Progenitor cell of endocrine pancreas (in vitro differentiated cells): ENCODE measurements at places on chromosomes 11 and 22. TPM values are rescaled to one million over a fixed set of nuclear protein-coding genes. Genes with fewer than 3 reads are reported as not detected.

DNA sequence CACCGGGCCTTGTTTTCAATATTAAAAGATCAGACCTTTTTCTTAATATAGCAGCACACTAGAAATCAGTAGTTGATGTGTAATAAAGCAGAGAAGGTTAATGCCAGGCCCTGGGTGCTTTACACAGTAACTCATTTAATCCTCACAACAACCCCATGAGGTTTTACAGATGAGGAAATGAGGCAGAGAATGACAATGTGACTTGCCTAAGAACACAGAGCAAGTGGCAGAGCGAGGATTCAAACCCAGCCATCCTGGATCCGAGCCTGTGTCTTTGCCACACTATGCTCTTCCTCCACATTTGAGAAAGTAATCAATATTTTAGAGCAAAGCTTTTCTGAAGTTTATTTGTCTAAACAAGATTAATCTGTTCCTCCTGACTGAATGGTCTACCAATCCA is 7.2 kb downstream of the JAML start:
- H3K4me1 ChIP-seq = peaks cover 19% of the 10 kb centered on the region
- no peaks in the 10 kb centered on the region for H3K27me3 ChIP-seq
- no peak overlapping the region for H3K4me3 ChIP-seq
- H3K36me3 ChIP-seq = no peaks in the 10 kb centered on the region
- DNase-seq = no peak

DNA sequence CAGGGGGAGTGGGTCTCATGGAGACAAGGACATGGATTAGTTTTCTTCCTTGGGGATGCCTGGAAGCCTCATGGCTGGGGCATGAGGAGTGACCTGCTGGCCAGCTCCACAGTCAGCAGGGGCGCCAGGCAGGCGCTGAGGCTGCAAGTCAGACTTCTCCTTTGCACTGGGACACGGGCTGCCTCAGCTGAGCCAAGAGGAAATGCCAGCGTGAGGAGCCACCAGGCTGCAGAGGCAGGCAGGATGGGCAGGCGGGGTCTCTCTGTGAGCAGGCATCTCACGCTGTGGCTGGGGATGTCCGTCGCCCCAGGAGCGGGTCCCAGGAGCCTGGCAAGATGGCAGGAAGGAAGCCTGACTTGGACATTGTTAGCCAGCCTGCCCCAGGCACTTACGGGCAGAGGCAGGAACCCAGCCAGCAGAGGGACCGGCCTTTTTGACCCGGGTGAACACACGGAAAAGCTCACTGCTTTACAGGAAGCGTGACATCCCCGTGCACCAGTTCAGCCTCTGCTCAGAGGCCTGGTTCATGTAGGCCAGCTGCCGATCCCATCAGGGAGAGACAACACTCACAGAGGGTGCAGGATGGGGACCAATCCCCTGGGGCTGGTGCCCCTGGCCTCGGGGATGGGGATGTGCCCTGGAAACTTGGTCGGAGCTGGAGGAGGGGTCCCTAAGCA is 10.2 kb downstream of the GNB1L start:
- no peak overlapping the region for H3K4me3 ChIP-seq
- H3K27ac ChIP-seq = no peak overlapping the region
- H3K36me3 ChIP-seq = no peaks in the 10 kb centered on the region
- no peaks in the 10 kb centered on the region for H3K27me3 ChIP-seq
- H3K4me1 ChIP-seq = peaks cover 14% of the 10 kb centered on the region
- no peak for DNase-seq

DNA sequence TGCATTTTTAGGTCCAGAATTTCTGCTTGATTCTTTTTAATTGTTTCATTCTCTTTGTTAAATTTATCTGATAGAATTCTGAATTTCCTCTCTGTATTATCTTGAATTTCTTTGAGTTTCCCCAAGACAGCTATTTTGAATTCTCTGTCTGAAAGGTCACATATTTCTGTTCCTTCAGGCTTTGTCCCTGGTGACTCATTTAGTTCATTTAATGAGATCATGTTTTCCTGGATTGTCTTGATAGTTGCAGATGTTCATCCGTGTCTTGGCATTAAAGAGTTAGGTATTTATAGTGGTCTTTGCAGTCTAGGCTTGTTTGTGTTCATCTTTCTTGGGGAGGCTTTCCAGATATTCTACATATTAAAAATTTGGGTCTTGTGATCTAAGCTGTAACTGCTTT is 694.8 kb upstream of the CCDC179 start:
- no peaks in the 10 kb centered on the region for H3K36me3 ChIP-seq
- no peak for DNase-seq

- peaks cover 3% of the 10 kb centered on the region for H3K4me1 ChIP-seq
- peaks cover 46% of the 10 kb centered on the region for H3K27me3 ChIP-seq
- no peak overlapping the region for H3K4me3 ChIP-seq
- no peak overlapping the region for H3K27ac ChIP-seq
- DNase-seq = no peak
- H3K36me3 ChIP-seq = no peaks in the 10 kb centered on the region
Observed at GRCh38 chr11:14386895-14387480, 28.0 kb upstream of the RRAS2 start.

- no peak overlapping the region for H3K4me3 ChIP-seq
- DNase-seq = no peak
- no peaks in the 10 kb centered on the region for H3K27me3 ChIP-seq
- H3K4me1 ChIP-seq = no peaks in the 10 kb centered on the region
- H3K27ac ChIP-seq = no peak overlapping the region
- H3K36me3 ChIP-seq = no peaks in the 10 kb centered on the region
Observed at GRCh38 chr11:95269036-95269819, 38.2 kb upstream of the SESN3 start.

- no peak overlapping the region for H3K4me3 ChIP-seq
- no peaks in the 10 kb centered on the region for H3K36me3 ChIP-seq
- H3K27ac ChIP-seq = no peak overlapping the region
- no peaks in the 10 kb centered on the region for H3K27me3 ChIP-seq
Observed at GRCh38 chr11:37671321-37671720, 1073.3 kb upstream of the RAG2 start.

GRCh38 chr22:27800250-27801201 is 1.0 kb downstream of the MN1 start:
- no peak for DNase-seq
- H3K36me3 ChIP-seq = peaks cover 2% of the 10 kb centered on the region
- peak overlapping the region; percentile 78 for H3K4me3 ChIP-seq
- H3K4me1 ChIP-seq = peaks cover 14% of the 10 kb centered on the region

DNA sequence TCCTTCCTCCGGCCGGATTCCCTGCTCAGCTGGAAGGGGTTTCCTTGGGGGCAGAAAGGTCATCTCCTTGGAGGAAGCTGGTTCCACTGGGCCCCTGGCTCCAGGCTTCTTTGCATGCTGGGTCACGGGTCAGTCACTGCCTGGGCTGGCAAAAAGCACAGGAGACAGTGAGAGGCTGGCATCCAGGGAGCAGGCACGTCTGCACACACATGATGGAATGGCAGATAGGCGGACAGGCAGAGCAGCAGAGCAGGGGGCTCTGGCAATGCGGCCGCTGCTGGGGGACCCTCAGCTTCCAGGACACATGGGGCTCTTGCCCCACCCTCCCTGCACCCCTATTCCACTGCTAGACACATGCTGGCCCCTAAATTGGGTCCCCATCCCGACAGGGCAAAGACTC is 40.4 kb downstream of the C11orf58 start:
- H3K27ac ChIP-seq = no peak overlapping the region
- no peak overlapping the region for H3K4me3 ChIP-seq
- no peaks in the 10 kb centered on the region for H3K27me3 ChIP-seq
- H3K36me3 ChIP-seq = peaks cover 13% of the 10 kb centered on the region
- H3K4me1 ChIP-seq = peaks cover 23% of the 10 kb centered on the region

DNA sequence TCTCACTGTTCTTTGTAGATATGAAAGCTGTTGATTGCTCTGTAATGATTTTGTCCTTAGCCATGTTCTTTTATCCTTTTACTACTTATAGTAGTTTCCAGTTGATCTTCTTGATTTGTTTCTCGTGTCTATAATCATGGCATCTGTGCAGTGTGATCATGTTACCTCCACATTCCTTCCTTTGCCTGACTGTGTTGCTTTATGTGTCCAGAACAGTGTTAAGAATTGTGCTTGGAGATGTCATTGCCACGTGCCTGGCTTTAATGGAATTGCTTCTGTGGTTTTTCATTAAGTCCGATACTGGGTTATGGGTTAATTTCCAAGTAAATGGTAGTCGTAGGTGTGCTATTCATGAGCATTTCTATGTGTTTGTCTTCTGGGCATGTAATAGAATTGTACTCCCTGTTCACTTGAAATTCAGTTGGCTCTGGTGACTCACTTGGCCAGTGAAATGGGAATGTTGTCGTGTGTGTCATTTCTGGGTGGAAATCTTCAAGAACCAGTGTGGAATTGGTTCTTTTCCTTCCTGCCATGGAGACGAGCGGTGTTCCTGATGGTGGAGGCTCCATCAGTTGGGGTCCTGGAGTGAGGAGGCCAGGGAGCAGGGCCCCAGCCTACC is 6.8 kb downstream of the GTSE1 start:
- H3K4me1 ChIP-seq = peaks cover 10% of the 10 kb centered on the region
- H3K4me3 ChIP-seq = no peak overlapping the region
- peaks cover 14% of the 10 kb centered on the region for H3K36me3 ChIP-seq
- no peak overlapping the region for H3K27ac ChIP-seq
- no peaks in the 10 kb centered on the region for H3K27me3 ChIP-seq
- no peak for DNase-seq

The MMP27 gene
- not detected in 2 replicates for total RNA-seq

The CSNK1E gene
- 246 and 250 TPM in 2 replicates for total RNA-seq

The APOA4 gene
- not detected in 2 replicates for total RNA-seq

The PARVA gene
- 49.3 and 50.2 TPM in 2 replicates for total RNA-seq
